Uterus (tissue), 4 donors: ENCODE measurements at places on chromosomes 3 and 15.

DNA sequence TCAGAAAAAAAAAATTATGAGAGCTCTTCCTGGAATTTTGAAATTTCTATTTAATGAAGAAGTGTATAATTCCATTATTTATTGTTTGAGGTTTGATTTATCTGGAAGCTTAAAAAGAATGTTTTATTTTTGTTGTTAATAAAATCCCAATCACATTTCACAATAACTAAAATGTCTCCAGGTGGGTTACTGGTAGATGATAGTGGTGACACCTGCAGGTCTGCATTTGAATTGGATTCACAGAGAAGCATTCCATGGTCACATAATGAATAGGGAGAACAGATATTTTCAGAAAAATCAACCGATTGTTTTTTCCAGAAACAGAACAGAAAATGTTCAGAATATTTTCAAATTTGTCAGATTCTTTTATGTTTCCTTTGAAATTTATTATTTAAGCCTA lies 48.3 kb downstream of the ASB7 start:
- no peak for DNase-seq

DNA sequence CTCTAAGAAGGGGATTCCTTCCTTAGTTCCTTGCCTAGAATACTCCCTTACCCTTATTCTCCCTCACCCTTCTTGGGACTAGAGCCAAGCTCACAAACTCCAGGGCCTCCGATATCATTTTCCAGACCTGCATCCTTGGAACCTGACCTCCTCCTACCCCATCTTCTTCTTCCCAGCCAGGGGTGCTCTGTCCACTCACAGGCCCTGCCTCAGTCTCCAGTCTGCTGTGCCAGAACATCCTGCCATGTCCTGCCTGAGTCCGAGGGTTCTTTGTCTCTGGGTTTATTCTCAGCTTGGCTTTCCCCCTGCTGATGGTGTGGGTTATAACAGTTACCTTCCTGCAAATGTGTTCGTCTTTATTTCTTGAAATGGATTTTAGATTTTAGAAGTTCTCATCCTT lies 59.9 kb upstream of the MCF2L2 start:
- no peak for DNase-seq

GRCh38 chr3:12884790-12885582 lies 43.6 kb upstream of the RPL32 start:
- DNase-seq: no peak

DNA sequence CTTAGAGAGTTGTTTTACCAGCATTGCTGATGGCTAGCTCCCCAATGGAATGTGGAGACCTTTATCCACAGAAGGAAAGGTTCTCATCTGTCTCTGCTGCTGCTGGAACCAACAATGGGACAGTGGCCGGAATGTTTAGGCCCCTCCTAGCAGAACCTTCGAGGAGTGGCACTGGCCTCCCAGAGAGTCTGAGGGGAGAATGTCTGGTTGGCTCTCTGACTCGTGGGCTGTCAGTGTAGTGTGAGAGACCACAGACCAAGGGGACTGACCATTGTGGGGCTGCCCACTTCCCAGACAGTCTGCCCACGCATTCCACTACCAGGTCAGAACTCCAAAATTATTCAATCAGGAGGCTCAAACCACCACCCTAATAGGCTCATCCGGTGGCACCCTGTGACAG lies 5.1 kb downstream of the RASL12 start:
- DNase-seq: no peak

- no peak for DNase-seq
These were observed 20.0 kb upstream of the TRANK1 start for GRCh38 chr3:36964817-36965216.

DNA sequence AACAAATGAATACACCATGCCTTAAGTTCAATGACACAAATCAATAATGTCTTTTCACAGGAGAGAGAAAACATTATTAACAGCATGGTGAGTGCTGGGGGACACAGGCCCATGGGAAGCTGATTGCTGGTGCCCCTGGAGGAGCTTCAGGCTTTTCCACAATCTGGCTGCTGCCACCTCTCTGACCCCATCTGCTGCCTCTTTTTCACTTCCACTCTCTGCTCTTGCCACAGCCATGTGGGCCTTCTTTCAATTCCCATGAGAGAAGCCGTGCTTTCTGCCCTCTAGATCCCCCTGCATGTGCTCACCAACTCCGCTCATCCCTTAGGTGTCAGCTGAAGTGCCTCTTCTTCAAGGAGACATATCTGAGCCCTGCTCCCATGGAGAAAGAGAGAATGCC lies 21.0 kb upstream of the CTXND1 start:
- DNase-seq: no peak

GRCh38 chr15:96586901-96587300 lies 256.4 kb downstream of the NR2F2 start:
- DNase-seq: no peak

DNA sequence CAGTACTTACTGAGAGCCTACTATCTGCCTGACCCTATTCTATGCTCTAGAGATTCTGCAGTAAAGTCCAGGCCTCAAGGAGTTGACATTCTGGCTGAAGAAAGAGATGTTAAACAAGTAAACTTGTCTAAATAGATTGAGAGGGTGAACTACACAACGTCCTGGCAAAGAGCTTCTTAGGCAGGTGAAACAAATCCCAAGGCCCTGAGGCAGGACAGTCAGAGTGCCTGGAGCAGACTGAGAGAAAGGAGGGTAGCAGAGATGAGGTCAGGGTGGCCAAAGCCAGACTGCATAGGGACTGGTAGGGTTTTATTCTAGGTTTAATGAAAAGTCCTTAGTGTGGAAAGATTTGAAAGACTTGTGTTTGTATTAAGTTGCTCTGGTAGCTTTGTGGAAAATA lies 84.5 kb upstream of the ATP11B start:
- no peak for DNase-seq

DNA sequence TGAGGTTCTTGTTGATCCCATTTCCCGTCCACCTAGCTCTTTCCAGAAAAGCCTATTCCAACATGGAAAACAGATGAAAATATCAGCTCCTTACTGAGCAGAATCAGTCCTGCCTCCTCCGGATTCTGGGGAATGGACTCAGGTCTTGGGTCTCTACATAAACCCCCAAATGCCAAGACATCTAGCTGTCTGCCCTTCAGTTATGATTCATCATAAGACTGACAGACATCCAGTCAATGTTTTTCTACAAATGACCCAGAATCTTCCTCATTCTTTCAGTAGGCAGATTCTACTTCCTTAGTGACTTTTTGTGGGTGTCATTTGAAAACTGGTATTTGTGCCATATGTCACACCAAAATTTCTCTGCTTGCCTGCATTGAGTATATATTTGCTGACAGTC lies 103.0 kb upstream of the TGFBR2 start:
- no peak for DNase-seq

DNA sequence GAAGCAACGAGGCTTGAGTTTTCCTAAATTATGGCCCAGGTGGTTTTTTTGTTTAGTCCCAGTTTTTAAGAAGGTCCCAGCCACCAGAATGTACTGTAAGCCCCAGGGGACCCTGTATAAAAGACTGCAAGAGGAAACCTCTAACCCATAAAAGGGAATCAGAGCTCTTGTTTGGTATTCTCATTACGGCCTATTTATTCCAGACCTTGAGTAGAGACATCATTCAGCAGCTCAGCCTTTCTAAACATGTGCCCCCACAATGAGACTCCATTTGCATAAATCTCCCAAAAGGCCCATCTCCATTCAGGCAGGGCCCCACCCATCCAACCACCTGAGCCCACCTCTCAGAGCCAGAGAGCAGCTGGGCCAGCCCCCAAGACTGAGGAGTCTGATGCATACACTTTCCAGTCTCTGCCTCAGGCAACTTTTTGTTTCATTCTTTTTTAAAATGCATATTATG lies 25.7 kb downstream of the ZDHHC3 start:
- DNase-seq: no peak

DNA sequence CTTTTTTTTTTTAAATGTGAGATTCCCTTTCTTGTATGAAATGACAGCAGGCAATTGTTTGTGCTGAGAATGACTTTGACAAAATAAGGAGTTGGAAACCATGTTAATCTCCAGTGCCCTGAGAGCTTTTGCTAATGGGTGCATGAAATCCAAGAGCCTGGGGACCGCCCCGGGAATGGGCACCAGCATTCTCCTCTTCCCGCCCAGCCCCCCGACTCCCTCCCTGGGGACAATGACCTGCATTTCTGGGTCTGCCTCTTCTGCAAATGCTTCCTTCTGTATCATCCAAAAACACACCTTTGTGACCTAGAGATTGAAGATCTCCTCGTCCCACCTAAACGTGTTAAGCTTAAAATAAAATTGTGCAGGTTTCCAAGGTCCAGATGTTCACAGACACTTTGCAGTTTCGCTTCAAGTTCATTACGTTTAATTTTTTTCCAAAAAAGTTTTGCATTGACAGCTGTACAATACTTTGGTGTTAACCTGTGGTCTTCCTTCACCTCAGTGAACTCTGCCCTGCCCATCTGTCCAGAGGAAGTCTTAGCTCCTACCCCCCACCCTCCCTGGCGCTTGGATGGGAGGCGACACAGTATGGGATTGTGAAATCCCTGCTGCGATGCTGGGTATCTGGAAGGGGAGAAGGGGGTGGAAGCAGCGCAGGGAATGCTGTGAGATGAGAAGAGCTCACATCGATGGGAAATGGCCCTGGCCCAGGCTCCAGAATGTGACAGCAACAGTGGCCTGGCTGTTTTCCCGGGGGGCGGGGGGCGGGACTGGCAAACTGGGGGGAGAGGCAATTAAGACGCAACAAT lies 50.1 kb downstream of the TLE3 start:
- peak; percentile 15 for DNase-seq

DNA sequence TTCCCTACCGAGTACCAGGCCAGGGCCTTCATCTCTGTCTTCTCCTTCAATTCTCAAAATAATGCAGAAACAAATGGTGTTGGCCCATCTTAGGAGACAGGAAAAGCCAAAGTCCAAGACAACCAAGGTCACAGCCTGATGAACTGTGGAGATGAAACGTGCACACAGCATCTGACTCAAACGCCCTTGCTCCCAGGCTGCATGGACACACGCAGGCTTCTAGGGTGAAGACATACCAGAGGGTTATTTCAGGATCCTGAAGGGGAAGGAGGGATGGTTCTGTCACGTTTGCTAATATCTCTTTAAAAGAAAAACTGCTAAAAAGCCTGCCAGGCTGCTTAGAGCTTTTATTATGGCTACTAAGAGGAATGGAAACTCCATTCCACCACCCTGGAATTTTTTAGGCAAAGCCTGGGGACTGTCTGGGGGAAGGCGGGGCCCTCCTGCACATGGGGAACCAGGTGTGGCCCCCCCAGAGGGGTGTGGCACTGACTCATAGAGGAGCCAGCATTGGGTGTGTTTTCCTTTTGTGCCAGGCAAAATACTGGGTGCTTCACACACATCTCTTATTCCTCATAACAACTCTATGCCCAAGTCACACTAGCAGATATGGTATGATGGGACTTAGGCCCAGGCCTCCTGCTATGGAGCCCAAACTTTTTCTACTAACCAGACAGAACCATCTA lies 62.9 kb downstream of the UMPS start:
- no peak for DNase-seq

- peak; percentile 35 for DNase-seq
These were observed 63.2 kb downstream of the PDZRN3 start for GRCh38 chr3:73561494-73561893.

- DNase-seq: no peak
These were observed 50.4 kb downstream of the APH1B start for GRCh38 chr15:63327648-63328421.

DNA sequence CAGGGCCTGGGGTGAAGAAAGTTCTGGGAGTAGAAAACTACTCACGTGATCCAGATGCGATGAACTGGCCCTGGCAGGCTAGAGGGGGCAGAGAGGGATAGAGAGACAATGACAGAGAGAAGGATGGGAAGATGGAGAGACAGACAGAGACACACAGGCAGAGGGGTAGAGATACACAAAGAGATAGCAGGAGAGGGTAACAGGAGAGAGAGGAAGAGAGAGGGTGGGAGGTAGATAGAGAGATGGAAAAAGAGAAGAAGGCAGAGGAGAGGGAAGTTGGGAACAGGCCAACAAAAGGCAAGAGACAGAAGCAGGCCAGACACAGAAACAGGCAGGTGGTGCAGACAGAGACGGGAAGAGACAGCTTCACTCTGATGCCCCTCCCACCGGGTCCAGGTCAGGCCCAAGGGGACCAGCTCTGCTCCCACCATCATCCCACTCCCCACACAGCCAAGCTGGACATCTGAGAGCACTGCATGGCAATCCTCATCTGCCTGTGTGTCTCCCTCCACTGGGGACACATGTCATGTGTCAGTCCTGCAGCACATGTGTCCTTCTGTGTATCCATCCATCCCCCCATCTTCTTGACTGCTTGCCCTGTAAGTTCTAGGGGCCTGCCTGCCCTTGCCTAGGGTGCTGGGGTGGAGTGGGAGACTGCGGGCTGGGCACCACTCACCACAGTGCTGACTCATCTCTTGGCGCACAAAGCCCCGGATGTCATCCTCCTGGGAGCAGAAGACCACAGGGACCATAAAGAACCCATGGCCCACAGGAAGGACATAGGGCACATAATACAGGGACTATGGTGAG lies 2.2 kb upstream of the UCN2 start:
- DNase-seq: no peak

DNA sequence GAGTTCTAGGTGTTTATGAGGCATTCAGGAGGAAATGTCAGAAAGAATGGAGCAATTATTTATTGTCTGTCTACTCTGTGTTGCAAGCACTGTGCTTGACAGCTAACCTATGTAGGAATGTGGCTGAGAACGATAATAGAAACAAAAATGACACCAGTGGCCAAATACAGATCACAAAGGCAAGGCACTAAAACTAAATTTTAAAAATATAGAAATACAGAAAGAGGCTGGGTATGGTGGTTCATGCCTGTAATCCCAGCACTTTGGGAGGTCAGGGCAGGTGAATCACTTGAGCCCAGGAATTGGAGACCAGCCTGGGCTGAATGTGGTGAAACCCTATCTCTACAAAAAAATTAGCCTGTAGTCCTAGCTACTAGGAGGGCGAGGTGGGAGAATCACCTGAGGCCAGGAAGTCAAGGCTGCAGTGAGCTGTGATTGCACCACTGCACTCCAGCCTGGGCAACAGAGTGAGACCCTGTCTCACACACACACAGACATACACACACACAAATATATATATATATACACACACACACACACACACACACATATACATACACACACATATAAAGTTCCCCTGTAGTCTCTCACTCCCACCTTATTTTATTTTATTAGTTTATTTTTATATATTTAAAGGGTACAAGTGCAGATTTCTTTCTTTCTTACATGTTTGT lies 6.0 kb downstream of the PRKCI start:
- no peak for DNase-seq

DNA sequence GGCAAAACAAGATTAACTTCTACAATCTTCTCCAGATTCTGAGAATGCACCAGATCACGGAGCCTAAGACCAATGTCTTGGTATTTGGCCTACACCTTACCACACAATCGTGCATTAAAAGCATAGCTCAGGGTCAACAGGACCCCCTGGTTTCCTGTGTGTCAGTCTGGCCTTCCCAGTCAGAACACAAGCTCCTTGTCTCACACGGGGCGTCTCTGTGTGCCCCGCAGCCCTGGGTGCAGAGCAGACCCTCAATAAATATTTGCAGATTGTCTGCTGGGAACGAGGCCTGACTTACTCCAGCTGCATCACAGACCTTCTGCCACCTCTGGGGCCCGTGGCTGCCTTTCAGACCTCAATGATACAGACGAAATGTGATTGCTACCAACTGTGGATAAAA lies 82.5 kb upstream of the CTNNB1 start:
- no peak for DNase-seq
